LoVo (cell line): ENCODE measurements at places on chromosomes 3 and 15.

DNA sequence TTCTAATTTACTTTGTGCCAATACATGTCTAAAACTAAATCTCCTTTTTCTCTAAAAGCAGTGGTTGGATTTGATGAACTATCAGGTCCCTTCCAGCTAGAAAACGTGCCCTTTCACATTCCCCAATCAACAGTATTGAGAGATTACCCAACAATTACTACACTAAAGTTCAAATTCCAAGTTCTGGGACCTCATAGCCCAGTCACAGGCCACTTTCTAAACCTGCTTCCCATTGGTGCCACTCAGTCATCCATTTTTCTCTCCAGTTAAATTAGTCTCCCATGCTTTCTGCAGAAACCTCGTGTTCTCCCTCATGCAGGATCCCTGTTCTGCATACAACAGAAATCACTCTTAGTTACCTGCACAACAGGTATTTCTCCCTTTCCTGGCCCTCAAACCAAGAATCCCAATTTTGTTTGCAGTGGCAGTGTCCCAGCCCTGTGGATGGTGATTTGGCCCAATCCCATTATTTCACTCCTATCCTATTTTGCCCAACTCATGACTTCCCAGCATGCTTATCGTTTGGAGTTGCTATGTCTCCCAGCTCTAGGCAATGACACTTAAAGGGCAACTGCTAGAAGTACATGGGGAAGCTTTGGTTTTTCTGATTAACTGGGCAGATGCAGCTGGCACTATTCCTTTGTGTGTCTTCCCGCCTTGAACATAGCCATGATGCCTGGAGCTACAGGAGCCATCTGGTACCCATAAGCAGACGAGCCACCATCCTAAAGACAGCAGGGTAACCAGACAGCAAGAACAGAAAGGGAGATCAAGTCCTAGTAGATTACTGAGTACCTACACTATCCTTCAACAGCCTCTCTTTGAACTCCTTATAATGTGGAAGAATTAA is 224.2 kb downstream of the MINAR1 start:
- no peak for DNase-seq

- DNase-seq = no peak
These were observed 2.2 kb upstream of the BCL6 start for GRCh38 chr3:187747506-187747905.

- DNase-seq = no peak
These were observed 1100.4 kb downstream of the ROBO2 start for GRCh38 chr3:78140274-78140673.

- peak; percentile 61 for DNase-seq
These were observed 136.0 kb upstream of the RAP2B start for GRCh38 chr3:153026026-153026425.

GRCh38 chr3:29559741-29560465 is 279.0 kb downstream of the RBMS3 start:
- DNase-seq = no peak

GRCh38 chr15:100995471-100996430 is 76.6 kb downstream of the LRRK1 start:
- no peak for DNase-seq
